ENCODE measurements at places on chromosomes 12 and 14.

DNA sequence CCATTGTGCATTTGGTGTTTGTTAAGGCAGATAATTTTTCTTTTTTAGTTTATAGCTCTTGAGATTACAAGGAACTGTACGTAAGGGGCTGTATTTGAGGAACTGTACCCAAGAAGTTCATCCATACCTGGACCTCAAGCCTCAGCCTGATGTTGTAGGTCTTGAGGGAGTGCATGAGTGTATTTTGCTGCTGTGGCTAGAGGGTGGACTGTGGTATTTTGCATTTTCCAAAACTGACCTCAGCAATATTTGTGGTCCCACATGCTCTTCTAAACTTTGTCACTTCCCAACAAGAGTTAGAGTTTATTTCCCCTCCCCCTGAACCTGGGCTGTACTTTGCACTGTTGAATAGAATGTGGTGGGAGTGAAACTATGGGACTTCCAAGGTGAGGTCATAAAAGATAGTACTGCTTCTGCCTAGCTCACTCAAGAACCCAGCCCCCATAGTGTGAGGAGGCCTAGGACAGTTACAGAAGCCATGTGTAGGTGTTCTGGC, 42.2 kb upstream of the FBXO33 start:
- DNase-seq, result no peak

GRCh38 chr12:127726671-127727315, 540.2 kb upstream of the TMEM132C start:
- DNase-seq, result no peak

- peak; percentile 14 for DNase-seq
These were observed 337.1 kb downstream of the TMEM121 start for GRCh38 chr14:105863296-105864108.

DNA sequence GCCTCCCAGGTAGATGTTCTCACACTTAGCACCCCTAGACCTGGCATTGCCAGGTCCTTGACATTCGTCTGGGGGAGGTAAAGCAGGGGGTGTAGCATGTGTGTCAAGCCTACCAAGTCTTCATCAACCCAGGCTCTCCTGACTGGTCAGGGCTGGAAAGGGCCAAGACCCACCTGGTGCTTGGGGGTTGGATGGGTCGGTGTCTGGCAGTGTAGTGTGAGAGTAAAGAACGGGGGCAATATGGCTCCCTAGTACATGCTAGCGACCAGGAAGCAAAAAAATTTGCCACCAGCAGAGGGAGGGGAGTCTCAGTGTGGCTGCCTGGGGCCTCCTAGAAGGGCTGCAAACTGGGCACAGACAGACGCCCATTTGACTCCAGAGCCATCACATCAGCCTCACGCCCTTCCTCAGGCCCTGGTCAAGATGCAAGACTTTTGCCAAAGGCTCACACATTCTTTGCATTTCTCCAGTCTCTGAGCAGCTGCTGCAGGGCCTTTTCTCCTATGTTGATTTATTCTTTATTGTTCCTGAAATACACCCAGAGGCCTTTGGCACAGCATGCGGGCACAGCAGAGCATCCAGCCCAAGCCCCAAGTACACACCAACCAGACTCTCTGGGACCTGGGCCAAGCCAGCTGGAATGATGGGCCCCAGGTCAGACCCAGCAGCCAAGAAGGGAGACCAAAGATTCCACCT, 38.3 kb upstream of the PNMA1 start:
- peak; percentile 91 for DNase-seq

- no peak for DNase-seq
These were observed 54.5 kb upstream of the EVL start for GRCh38 chr14:100010679-100011078.

- no peak for DNase-seq
These were observed 108.5 kb upstream of the FKBP4 start for GRCh38 chr12:2686280-2686646.

- DNase-seq, result no peak
These were observed 1109.8 kb downstream of the TMTC2 start for GRCh38 chr12:83796531-83796930.

DNA sequence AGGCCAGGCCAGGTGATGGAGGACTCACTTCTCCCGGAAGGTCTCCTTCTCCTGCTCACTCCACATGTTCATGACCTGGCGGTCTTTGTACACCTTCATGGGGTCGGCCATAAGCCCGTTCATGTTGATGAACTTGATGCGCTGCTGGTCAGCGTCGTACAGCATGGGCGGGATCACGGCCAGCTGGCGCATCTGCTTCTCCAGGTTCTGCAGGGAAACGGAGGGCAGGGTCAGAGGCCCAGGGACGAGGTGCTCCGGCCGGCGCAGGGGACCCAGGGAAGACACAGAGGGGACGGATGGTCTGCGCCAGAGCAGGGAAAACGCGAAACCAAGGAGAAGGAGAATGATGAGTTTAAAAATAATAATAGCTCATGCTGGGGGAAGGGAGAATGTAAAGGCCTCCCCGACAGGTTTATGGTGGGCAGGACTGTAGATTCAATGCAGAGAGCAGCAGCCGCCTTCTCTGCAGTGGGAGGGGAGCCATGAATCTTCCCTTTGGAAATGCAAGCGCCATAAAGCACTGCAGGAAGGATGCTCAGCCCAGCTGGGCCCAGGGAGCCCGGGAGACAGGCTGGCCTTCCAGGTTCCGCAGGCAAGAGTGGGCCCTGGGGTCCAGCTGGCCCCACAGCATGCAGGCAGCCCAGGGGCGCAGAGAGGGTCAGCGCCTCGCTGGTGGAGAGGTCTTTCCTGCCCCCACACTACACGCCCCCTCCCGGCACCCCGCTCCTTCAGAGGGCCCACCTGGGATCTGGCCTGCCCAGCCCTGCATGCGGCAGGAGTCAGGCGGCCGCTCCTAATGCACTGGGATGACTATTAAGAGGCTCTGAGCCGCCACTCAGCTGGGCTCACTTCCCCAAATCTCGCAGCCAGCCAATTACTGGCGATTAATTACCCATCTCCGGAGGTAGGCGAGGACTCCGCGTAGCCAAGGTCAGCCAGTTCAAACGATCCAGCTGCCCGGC, 132.0 kb downstream of the RFLNA start:
- DNase-seq, result no peak

GRCh38 chr12:119229837-119230236, 51.1 kb downstream of the HSPB8 start:
- peak; percentile 46 for DNase-seq

GRCh38 chr14:52119030-52119429, 50.2 kb upstream of the NID2 start:
- DNase-seq, result no peak

DNA sequence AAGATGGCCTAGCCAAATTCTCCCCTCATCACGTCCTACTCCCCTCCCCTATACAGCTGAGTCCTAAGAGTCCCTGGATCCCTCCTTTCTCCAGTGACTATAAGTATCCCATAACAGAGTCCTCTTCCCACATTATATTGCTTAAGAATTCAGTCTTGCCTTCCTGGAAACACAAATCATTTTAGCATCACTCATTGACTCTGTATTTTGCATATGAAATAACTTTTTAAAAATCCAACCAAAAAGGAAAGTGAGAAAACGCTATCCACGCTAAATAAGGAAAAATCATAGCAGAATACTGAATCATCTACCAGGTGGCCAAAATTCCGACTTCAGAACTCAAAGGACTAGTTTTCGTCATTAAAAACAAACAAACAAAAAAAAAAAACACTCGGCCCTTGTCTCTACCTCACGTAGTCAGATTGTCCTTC, 130.2 kb downstream of the GCH1 start:
- no peak for DNase-seq

- no peak for DNase-seq
These were observed 4.4 kb upstream of the NID2 start for GRCh38 chr14:52073251-52073650.

GRCh38 chr12:53714004-53714403, 13.2 kb downstream of the CALCOCO1 start:
- no peak for DNase-seq

DNA sequence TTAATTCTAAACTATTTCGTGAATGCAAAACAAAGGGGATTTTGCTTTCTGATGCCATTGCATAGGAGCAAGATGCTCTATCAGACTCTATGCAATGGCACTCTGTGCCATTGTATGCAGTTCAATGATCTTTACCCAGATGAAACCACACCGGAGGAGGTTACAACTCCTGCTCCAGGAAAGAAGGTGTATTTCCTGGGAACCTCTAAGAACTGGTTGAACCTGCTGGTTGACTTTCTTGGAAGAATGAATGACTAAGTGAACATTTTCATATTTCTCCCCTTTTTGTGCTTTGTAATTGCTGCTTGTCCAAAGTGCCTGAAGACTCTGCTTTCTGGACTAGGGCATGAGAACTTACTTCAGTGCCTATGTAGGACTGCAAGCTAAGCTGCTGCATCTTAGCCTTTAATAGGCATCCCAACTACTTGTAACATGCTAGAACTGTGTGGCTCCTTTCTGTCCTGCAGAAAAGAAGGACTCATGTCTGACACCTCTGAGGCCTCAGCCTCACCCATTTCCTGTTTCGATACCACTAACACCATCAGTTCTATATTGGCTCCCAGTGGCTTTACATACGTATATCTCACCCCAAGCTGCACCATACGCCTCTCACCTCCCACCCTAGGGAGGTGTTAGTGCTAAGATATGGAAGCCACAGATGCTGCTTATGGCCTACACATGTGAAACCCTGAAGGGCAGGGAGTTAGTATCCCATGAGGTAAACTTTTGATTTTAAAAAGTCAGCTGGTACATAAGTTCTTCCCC, 193.5 kb upstream of the CNOT2 start:
- DNase-seq, result no peak

DNA sequence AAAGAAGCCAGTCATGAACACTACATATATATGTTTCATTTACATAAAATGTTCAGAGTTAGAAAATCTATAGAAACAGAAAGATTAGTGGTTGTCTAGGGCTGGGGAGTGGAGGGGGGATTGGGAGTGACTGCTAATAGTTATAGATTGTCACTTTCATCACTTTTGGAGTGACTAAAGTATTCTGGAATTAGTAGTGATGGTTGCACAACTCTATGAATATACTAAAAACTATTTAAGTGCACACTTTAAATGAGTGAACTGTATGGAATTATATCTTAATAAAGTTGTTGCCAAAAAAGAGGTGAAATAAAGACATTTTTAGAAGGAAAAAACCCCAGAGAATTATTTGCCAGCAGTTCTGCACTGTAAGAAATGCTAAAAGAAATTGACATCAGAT, 9.5 kb downstream of the CATSPERB start:
- DNase-seq, result no peak

GRCh38 chr14:24900269-24901100, 149.5 kb downstream of the STXBP6 start:
- no peak for DNase-seq

- no peak for DNase-seq
These were observed 81.0 kb downstream of the ADGRD1 start for GRCh38 chr12:131034631-131035244.

DNA sequence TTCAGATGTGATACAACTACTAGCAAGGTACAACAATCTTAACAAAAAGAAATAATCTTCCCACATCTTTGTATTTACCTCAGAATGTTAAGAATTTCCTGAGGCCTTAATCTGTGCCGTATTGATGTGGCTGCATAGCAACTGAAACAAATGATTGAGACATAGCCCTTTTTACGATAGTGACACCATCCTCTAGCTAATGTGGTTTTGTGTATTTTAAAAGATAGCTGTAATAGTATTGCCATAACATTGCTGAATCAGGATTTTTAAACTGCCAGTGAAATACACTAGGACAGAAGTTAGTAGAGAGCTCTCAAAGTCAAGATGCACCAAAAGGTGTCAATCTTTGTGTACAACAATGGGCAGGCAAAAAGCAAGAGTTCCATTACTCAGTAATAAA, 11.9 kb downstream of the NPAS3 start:
- DNase-seq, result no peak

GRCh38 chr12:13008741-13009380, 8.8 kb upstream of the HEBP1 start:
- DNase-seq, result no peak

DNA sequence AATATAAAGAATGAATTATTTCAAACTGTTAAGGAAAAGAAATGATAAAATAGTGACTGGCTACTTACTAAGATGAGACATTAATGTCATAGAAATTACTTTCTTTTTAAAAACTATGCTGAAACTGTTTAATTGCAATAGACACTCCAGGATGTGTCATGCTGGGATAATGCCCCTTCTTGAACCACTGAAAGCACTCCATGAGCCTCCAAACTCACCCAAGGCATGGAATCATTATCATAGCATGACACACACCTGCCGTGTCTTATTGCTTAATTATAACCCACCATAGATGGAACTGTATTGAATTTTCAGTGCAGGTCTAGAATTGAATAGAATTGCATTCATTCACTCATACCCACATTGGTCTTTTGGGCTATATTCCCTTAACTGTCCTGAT, 4.3 kb downstream of the MBIP start:
- no peak for DNase-seq

DNA sequence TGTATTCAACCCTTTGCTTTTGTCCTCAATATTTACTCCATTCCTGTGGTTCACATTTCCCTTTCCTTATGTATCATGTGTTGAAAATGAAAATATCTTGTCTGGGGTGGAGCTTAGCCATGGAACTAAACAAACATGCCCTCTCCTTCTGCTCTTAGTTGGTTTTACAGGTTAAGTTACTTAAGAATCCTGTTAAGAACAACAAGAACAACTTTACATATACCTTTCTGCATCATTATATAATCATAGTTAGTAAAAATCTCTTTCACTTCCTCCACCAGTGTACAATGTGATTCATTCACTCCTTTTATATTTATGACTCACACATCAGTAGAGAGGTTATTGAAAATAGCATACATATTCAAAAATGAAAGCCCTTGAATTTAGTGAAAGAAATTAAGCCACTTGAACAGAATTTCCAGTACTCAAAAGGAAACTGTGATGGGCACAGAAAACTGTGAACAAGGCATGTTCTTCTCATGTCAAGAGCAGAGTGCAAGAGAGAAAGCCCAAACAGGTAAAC, 307.7 kb downstream of the CCDC91 start:
- no peak for DNase-seq

Measured in heart left ventricle (tissue), 16 donors.